Natural killer cell treated with Interleukin-12 subunit alpha and Interleukin-12 subunit beta and Interleukin-15 and Interleukin-18, amount 100 ng/mL, for 72 hours (primary cell): ENCODE measurements at places on chromosomes 5 and 9.

GRCh38 chr5:111682641-111683040, 74.4 kb downstream of the NREP start:
- no peak for DNase-seq

- DNase-seq = no peak
Observed at GRCh38 chr9:105901514-105902109, 207.3 kb downstream of the TMEM38B start.

DNA sequence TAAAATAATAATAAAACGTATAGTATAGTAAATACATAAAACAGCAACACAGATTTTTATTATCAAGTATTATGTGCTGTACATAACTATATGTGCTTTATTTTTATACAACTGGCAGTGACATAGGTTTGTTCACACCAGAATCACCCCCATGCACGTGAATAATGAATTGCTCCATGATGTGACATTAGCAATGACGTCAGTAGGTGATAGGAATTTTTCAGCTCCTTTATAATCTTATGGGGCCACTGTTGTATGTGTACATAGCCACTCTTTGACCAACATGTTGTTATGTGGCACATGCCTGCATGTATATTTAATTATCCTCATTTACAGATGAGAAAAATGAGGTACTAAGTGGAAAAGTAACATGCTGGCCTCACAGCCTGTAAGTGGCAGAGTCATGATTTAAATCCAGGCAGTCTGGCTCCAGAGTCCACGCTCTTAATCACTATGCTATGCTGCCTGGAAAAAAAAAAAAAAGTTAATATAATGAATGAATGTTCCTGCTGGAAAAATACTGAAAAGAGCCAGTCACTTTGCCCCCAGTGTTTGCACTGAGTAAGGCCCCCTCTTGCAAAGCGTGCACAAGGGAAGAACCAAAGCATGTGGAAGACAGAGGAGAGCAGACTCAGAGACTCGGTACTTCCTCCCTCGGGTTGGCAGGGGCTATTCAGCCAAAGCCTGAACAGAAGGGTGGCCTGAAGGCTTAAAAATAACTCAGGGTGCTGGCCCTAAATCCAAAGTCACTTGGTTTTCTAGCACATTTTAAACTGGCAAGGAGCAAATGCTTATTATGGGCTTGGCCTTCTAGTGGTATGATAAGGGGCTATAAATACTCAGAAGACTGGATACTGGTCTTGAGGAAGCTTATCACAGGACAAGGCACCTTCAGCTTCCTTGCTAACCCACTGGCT, 206.8 kb downstream of the GLIS3 start:
- no peak for DNase-seq

DNA sequence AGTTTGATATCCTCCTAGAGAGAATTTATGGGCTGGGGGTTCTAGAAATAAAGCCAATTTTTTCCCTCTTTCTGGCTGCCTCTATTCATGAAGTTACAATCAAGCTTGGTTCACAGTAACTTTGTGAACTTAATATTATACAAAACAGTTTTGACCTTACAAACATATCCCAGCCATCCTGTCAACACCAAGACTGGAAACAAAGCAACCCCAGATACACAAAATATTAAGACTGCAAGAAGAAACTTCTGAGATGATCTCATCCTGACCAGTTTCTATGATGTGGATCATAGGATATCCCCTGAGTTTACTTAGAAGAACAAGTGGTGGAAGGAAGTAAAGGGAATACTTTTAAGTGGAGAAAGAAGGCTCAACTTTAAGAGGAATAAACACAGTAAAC, 28.3 kb upstream of the CER1 start:
- no peak for DNase-seq

DNA sequence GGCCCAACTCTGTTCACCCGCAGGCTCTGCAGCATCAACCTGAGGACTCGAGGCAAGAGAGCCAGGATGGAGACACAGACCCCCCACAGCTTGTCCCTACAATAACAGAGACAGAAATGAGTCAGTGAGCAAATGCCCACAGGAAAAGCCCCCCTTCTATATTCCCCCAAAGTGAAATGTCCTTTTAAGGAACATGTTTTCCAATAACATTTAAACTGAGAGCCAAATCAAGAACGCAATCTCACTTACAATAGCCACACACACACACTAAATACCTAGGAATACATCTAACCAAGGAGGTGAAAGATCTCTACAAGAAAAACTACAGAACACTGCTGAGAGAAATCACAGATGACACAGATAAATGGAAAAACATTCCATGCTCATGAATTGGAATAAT, 49.0 kb downstream of the TEX10 start:
- DNase-seq = no peak

- no peak for DNase-seq
Observed at GRCh38 chr5:128406803-128407202, 131.2 kb downstream of the FBN2 start.

DNA sequence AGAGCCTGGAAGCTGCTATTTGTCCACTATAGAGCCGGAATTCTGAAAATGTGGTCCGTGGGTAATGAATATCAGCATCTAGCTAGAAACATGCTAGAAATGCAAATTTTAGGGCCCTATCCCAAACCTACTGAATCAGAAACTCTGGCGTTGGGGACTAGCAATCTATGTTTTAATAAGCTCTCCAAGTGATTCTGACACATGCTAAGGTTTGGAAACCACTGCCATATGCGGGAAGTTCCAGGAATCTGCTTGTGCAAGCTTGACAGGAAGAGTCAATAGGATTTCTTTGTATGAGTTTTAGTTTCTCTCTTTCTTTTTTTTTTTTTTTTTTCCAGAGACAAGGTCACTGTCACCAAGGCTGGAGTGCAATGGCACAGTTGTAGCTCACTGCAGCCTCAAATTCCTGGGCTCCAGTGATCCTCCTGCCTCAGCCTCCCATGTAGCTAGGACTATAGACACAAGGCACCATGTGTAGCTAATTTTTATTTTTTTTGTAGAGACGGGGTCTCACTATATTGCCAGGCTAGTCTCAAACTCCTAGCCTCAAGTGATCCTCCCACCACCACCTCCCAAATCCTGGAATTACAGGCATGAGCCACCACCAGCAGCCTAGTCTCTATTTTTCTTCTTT, 26.4 kb upstream of the CARNMT1 start:
- DNase-seq = no peak

GRCh38 chr5:13662626-13663025, 281.9 kb downstream of the DNAH5 start:
- no peak for DNase-seq

GRCh38 chr5:41877408-41877807, 7.2 kb upstream of the OXCT1 start:
- no peak for DNase-seq

DNA sequence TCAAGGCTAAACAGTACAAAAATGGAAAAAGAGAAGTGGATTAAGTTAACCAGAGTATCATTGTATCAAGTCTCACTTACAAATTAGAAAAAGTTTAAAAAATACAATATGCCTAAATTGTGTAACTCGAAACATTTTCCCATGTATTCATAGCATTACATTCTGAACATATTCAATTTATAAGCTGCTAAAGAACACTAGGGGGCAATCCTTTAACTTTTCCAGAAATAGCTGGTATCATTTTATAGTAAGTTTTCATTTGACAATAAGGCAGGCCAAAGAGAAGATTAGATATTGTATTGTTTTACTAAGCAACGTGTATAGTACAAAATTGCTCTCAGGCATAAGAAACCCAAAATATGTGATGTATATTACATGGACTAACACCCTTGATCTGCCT, 234.6 kb downstream of the ADGRV1 start:
- DNase-seq = no peak

GRCh38 chr9:114238891-114239875, 83.7 kb upstream of the ORM1 start:
- DNase-seq = no peak

- no peak for DNase-seq
Observed at GRCh38 chr5:91839233-91839632, 456.1 kb upstream of the ARRDC3 start.

GRCh38 chr5:45696206-45696836, at the start of gene HCN1:
Gene HCN1 (minus strand): TSS chr5:45696380.
- no peak for DNase-seq

DNA sequence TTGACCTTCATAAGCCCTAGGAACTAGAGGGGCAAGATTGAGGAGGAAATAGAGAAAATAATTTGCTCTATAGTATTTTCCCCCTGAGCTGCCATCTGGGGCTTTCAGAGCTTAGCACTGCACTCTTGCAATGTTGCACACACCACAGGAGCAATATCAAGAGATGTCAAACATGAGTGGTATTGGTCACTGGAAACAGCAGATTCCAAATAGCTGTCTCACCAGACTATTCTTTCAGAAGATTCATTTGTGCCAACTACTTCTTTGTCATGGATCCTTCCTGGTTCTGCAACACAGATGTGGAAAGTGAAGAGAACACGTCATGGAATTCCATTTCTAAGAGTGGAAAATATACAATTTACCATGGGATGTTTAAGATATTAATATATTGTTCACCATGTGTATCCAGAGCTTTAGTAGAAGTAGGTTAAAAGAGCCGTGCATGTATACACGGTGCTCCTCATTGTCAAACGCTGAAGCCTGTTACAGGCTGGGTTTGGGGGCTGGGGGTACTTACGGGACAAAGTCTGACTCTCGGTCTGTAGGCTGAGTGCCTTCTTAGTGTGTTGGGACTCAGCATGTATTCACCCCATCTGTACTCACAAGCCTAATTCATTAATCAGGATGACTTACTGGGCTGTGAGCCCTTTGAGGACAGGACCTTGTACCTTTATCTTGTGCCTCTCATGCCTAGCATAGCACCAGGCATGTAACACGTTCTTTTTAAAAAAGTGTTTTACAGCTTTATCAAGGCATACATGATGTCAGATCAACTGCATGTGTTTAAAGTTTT, 31.4 kb upstream of the GDNF start:
- DNase-seq = no peak

GRCh38 chr5:179243333-179243732, 101.9 kb downstream of the ADAMTS2 start:
- no peak for DNase-seq

DNA sequence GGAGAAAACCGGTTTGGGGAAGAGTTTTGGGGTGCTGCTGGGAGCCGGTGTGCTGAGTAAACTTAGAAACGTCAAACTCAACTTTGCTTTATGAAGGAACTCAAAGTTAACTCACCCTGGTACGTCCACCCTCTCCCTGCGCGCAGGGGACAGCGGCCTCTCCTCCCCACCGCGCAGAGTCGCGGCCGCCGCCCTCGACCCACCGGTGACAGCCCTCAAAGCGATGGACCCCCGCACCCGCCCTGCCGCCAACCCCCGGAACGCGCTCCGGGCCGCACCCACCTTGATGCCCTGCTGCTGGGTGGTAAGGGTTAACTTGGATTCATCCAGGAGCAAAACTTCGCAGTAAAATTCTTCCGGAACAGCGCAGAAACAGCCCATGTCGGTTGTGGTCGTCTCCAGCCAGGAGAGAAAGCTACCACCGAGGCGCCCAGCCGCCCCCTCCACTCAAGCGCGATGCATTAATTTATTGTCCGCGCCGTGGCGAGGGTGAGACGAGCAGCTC, 366 bp downstream of the EPB41L4A start:
- DNase-seq = no peak

DNA sequence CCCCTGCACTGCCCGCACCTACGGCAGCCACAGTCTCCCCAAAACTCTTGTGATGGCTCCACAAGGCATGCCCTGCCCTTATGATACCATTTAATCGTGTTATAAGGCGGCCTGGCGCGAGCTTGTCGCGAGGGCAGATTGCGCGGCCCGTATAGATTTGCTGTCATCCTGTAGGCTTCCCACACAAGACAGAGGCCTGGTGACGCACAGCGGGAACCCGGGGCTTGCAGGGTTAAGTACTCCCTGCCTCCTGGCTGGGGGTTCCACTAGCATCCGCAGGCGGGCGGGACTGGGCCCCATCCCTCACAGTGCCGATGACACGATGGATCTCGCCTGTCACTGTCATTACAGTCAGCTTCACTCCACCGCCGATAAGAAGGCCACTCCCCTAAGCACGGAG, 364.9 kb upstream of the IRX2 start:
- no peak for DNase-seq

- DNase-seq = no peak
Observed at GRCh38 chr5:169416583-169417196, 115.8 kb upstream of the SLIT3 start.

DNA sequence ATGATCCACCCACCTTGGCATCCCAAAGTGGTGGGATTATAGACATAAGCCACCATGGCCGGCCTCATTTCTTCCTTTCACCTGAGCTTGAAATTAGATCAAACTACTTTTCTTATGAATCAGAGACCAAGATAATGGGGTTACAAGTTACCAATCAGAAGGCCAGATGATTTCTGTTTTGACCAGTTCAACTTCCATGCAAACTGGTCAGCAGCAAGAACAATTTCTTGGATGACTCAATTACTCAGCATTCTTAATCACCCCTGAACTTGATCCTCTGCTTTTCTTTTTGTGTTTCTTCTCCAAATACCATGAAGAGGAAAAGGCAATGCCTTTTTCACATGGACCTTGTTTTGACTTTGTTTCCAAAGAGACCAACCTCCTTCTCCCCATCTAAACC, 10.0 kb upstream of the PLIN2 start:
- no peak for DNase-seq

DNA sequence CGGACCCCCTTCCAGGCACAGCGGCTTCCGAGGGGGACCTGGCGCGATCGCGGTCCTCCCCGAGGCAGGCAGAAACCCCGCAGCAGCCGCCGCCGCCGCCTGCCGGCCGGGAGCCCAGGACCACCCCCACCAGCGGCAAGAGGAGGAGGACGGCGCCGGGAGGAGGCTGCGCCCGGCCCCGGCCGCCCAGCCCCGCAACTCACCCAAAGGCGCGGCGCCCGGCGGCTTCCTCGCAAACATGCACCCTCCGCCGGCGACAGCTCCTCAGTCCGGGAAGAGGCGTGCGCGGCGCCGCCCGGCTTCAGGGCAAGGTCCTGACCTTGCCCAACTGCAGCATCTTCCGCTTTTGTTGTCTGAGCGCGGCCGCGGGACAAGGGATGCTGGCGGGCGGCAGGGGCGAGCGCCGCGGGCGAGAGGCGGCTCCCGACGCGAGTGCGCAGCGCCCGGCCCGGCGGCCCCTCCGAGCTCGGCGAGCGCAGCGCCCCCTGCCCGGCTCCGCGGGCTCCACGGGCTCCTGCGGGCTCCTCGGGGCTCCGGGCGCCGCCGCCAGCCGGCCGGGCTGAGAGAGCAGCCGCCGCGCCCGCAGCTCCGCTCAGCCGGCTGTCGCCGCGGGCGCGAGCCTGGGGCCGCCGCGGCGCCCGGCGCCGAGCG, 507 bp downstream of the CTNND2 start:
- DNase-seq = no peak

- no peak for DNase-seq
Observed at GRCh38 chr5:128197896-128198522, 114.4 kb downstream of the SLC12A2 start.

GRCh38 chr9:87445646-87446045, 52.0 kb upstream of the DAPK1 start:
- no peak for DNase-seq

GRCh38 chr5:77650686-77651085, 12.2 kb upstream of the OTP start:
- no peak for DNase-seq

GRCh38 chr9:101365181-101365580, 19.6 kb downstream of the BAAT start:
- DNase-seq = no peak
